Mesenteric fat pad (tissue), 1 donor: ENCODE measurements at places on chromosomes 3 and 15. TPM values are rescaled to one million over a fixed set of nuclear protein-coding genes. Genes with fewer than 3 reads are reported as not detected.

DNA sequence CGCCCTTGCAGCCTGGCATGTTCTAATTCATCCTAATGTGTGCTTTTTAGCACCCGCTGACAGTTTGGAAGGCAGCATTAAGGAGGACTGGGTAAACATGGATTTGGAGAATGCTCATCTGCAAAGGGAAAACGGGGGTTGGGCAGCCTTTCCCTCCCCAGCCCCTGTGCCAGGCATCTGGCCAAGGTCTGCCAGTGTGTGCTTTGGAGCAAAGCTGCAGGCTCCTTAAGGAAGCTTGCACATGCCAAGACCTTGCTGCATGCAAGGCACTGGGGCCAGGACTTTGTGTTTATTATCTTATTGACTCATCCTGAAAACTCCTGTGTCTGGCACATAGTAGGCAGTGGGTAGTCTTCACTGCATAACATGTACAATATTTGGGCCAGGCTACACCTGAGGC, 20.1 kb downstream of the FAM3D start:
- no peak for DNase-seq

GRCh38 chr3:152976239-152976638, 141.3 kb downstream of the P2RY1 start:
- DNase-seq = no peak

DNA sequence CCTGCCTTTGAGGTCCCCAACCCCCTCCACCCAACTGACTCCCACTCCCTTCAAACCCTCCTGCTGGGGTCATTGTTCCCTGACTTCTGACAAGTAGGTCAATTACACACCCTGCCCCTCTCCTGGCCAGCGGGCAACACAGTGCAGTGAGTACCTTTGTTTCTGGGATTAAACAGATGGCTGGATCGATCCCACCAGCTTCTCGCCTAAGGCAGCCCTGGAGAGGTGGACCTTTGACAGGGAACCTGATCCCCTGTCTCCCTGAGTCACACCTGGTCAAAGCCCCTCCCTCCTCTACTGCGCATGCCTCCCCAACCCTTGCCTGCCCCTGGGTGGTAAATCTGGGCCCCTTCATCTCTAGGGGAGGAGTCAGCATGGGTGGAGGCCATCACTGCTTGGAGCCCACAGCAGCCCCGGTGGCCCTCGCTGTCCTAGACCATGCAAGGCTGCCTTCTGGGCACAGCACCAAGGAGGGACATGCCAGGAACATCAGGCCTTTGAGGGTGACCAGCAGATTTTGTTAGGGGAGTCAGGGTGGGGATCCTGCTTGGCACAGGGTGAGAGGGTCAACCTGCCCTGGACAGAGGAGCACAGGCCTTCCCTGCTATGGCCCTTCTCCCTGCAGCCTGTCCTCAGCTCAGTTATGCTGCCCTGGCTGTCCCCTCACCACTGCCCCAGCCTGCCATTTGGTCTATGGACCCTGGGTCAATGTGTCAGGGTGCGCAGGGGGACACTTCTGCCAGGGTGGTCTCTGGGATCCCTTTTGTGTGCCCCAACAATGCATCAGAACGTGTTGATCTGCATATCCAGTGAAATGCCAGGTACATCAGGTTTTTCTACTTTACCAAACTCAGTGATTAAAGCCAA, 9.8 kb upstream of the PRR23E start:
- DNase-seq = peak; percentile 71

- DNase-seq = no peak
These were observed 42.2 kb downstream of the SLC9A9 start for GRCh38 chr3:143806038-143806437.

Gene CPLX3
- not detected for total RNA-seq
